Renal cortex interstitium (tissue), 15 donors: ENCODE measurements at places on chromosomes 5 and 9.

GRCh38 chr9:112080831-112081542, 94.1 kb downstream of the SUSD1 start:
- DNase-seq = no peak

- no peak for DNase-seq
Observed at GRCh38 chr9:25254051-25254450, 424.2 kb downstream of the TUSC1 start.

- DNase-seq = no peak
Observed at GRCh38 chr9:119955276-119955675, 586.0 kb upstream of the BRINP1 start.

DNA sequence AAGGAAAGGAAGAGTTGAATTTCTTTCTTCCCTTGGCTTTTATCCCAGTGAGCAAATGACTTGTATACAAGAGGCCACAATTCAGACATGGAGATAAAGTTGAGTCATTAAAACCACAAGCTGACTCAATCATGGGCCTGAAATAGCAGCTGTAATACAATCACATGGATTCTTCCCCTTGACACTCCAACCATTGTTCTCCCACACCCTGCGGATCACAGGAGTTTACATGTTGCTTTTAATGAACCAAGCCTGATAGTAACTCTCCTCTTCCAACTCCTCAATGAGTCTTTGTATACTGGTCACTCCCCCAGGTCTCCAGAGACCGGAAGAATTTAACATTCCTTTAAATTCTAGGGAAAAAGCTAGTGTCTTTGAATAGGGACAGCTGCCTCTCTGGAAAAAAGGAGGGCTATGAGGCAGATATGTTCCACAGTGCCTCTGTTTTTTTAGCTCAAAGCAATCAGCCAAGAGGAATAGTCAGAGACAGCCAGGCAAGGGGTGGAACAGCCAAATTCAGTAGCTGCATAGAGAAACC, 32.4 kb downstream of the PCDHGC5 start:
- peak; percentile 67 for DNase-seq
